ENCODE measurements at places on chromosomes 13 and 19.

DNA sequence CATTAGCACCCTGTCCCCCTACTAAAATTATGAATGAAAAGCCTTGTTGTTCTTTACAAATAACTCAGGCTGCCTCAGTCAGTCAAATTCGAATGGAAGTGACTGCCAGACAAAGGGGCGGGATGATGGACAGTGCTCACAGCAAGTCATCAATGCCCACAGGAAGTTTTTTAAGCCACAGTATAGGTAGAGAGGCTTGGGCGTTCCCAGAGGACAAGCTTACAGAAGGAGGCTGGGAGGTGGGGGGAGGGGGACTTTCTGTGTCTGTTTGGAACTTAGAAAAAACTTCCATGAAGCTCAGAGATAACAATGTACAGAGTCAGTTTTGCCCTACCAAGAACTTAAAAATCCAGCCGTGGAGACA lies 18.5 kb upstream of the SPRY2 start:
- no peak for DNase-seq

GRCh38 chr13:73061473-73061872 lies 2.7 kb downstream of the KLF5 start:
- DNase-seq: no peak

DNA sequence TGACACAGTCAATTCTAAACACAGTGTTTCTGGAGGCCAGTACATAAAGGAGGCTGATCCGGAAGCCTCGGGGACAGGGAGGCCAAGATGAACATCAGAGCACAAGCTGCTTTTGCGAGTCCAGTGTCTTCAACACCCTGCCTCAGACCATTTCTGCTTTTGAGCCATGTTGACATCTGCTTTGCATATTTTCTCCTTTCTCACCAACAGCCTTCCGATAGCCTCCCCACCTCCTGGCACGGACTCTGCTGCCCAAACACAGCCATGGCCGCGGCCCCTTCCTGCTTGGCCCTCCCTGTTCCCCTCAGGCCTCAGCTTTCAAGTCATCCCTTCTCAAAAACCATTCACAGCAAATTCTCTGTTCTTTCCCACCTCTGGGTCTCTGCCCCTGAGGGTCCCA lies 3.6 kb downstream of the LRRC25 start:
- DNase-seq: no peak

DNA sequence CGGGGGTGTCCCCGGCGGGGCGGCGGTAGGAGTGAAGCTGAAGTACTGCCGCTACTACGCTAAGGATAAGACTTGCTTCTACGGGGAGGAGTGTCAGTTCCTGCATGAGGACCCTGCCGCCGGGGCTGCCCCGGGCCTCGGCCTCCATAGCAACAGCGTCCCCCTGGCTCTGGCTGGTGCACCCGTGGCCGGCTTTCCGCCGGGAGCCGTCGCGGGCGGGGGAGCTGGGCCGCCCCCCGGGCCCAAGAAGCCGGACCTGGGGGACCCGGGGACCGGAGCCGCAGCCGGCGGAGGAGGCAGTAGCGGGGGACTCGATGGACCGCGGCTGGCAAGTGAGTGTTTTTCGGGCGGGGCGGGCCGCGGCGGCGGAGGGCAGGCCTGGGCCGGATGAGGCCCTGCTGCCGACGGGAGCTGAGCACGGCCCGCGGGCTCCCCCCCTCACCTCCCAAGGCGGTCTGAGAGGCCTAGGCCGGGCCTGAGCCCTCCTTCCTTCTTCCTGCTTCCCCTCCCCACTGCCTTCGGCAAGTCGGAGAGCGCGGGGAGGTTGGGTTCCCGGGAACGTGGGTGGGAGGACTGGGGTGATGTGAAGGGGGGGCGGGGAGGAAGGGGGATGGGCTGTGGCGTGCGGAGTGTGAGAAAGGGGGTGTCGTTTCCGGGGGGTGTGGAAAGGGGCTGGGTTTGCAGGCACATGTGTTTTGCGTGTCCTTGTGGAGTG lies 568 bp downstream of the PAN3 start:
- peak; percentile 64 for DNase-seq
